ENCODE measurements at places on chromosomes 6 and 20.
A peak's percentile ranks its signal among the peaks of the same experiment; 100 is the strongest.

DNA sequence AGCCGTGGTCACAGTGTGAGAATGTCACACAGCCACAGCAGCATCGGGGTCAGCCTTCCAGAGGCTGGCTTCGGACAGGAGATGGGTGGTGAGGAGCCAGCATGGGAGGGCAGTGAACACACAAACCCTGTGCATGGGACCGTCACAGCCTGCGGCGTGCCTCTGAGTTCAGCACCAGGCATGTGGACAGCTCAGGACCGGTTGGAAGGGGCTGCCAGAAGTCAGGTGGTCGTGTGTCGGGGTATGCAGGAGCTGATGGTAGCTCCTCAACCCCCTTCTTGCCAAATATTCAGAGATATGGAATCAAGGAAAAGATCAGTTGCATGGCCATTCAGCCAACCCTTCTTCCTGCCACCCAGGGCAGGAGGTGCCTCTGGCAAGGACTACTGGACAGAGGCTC lies 28.2 kb downstream of the MYT1 start:
- DNase-seq: no peak

DNA sequence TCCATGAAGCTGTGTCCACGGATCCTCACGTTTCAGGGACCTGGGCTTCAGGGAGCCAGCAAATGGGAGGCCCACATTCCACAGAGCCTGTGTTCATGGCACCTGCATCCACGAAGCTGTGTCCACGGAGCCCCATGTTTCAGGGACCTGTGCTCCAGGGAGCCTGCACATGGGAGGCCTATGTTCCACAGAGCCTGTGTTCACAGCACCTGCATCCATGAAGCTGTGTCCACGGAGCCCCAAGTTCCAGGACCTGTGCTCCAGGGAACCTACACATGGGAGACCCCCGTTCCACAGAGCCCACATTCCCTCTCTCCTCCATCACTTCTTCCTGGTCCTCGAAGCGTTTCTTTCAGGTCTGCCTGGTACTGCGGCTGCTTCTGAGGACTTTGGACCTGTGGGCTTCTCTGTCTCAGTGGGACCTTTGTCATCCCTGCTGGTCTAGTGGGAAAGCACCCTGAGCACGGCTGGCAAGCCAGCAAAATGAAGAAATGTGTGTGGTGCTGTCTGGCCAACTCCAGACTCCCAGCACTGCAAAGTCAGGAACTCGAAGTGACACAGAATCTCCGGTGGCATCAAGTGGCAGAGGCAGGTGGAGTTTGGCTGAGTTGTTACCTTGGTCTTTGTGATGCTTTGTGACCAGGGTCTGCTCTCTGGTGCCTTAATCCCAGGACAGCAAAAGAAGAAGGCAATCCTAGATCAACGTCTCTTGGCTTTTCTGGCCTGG lies 245.9 kb downstream of the DLL1 start:
- DNase-seq: no peak

- DNase-seq: peak; percentile 38
Observed at GRCh38 chr20:50221501-50222308, 31.1 kb downstream of the CEBPB start.

DNA sequence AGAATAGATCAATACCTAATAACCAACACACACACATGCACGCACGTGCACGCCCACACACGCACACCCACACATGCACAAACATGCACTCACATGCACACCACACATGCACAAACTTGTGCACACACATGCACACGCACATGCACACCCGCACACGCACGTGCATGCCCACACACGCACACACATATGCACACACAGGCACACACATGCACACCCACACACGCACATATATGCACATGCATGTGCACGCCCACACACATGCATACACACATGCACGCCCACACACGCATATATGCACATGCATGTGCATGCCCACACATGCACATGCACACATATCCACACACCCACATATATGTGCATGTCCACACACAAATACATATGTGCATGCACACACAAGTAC lies 26.2 kb upstream of the CHRNA4 start:
- DNase-seq: no peak

GRCh38 chr20:9358001-9358400 lies 156.4 kb upstream of the LAMP5 start:
- DNase-seq: no peak

DNA sequence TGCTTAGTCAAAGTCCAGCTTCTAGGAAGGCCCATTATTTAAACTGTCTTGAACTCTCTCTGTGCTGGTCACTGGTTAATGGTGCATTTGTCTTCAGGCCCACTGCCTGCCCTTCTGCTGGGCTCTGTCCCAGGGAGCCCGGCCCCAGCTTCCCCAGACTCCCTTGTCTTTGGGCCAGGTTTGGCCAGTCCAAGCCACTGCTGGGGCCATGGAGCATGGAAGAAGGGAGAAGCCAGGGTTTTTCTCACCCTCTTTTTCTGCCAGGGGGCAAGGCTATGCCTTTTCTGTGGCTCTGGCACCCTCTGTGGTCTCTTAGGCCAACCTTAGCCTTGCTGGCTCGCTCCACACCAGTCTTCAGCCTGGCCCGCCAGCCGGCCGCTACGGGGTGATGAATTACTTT lies 390.0 kb upstream of the SULF2 start:
- no peak for DNase-seq

DNA sequence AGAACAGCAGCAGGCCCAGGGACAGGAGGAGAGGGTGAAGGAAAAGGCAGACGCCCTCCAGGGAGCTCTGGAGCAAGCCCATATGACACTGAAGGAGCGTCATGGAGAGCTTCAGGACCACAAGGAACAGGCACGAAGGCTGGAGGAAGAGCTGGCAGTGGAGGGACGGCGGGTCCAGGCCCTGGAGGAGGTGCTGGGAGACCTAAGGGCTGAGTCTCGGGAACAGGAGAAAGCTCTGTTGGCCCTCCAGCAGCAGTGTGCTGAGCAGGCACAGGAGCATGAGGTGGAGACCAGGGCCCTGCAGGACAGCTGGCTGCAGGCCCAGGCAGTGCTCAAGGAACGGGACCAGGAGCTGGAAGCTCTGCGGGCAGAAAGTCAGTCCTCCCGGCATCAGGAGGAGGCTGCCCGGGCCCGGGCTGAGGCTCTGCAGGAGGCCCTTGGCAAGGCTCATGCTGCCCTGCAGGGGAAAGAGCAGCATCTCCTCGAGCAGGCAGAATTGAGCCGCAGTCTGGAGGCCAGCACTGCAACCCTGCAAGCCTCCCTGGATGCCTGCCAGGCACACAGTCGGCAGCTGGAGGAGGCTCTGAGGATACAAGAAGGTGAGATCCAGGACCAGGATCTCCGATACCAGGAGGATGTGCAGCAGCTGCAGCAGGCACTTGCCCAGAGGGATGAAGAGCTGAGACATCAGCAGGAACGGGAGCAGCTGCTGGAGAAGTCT lies 25.5 kb downstream of the C20orf173 start:
- DNase-seq: no peak

Measured in GM04504 (cell line).